ENCODE measurements at places on chromosomes 6 and 20.

DNA sequence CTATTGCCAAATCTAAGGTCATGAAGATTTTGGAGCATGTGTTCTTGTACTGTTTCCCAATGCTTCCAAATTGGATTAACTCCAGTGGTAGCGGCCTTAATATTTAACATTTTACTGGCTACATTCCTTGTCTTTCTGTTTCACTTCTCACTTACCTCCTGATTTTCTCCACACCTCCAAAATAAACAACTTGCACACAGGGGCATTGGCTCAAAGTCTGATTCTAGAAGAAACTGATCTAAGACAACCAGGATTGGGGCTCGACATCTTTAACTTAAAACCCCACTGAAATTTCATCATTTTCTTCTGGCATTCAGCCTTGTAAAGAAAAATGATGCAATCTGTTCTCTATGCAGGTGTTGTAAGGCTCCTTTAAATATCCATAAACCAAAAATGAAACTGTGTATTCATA, 557.9 kb upstream of the ID4 start:
- DNase-seq = no peak

GRCh38 chr6:163408352-163408991, 6.0 kb upstream of the QKI start:
- no peak for DNase-seq

DNA sequence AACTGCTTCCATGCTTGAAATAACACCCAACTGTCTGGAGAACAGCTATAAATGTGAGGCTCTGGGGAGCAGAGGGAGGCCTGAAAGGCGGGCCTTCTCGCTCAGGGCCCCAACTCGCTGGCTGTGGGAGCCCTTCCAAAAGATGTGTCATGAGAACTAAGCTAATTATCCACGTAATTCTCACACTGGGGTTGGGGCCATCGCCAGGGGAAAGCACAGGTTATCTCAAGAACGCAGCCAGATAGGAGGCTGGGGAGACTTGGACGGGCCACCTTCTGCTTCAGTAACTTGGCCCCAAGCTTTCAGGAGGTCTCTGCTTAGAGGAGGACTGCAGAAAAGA, 1.6 kb downstream of the PXDC1 start:
- DNase-seq = no peak

GRCh38 chr6:142291512-142291911, 10.3 kb upstream of the ADGRG6 start:
- no peak for DNase-seq

- DNase-seq = no peak
Measured at GRCh38 chr6:113010196-113010989, 663.3 kb downstream of the RFPL4B start.

GRCh38 chr6:122005661-122006060, 393.8 kb upstream of the HSF2 start:
- no peak for DNase-seq

GRCh38 chr20:63942250-63942951, 13.8 kb downstream of the UCKL1 start:
- peak; percentile 35 for DNase-seq

DNA sequence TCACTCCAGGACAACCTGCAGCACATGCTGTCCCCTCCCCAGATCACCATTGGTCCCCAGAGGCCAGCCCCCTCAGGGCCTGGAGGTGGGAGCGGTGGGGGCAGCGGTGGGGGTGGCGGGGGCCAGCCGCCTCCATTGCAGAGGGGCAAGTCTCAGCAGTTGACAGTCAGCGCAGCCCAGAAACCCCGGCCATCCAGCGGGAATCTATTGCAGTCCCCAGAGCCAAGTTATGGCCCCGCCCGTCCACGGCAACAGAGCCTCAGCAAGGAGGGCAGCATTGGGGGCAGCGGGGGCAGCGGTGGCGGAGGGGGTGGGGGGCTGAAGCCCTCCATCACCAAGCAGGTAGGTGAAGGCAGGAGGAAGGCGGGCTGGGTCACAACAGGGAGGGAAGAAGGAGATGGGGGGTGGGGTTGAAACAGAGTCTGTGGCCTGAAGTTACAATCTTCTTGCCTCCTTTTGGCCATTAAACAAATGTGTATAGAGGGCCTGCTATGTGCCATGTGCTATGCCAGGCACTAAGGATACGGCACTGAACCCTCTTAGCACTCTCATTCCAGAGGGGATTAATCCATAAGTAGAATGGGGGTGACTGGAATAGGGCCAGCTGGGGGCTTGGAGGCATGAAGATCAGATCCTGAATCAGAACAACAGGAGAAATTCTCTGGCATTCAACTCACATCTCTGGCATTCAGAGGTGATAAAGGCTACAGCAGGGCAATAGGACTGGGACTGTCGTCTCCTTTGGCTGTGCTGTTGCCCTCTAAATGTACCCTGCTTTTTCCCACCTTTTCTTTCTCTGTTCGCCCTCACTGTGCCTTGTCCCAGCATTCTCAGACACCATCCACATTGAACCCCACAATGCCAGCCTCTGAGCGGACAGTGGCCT, 10.5 kb upstream of the ZBTB9 start:
- DNase-seq = no peak
